ENCODE measurements at places on chromosomes 7 and 10. TPM values are rescaled to one million over a fixed set of nuclear protein-coding genes. Genes with fewer than 3 reads are reported as not detected.

DNA sequence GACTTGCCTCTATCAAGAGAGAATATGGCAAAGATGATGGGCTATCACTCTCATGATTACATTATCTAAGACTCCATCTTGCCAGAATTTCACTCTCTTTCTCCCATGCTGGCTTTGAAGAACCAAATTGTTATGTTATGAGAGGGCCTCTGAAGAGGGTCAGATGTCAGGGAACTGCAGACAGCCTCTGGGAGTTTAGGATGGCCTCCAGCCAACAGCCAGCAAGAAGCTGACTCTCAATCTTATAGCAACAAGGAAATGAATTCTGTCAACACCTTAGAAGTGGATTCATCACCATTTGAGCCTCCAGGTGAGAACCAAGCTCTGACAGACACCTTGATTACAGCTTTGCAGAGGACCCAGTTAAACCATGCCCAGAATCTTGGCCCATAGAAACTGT, 33.6 kb downstream of the ZNF22 start:
- DNase-seq = no peak

Gene MBL2
- 0.04 TPM for polyA plus RNA-seq

GRCh38 chr10:72124989-72125388, 36.6 kb upstream of the SPOCK2 start:
- DNase-seq = no peak

DNA sequence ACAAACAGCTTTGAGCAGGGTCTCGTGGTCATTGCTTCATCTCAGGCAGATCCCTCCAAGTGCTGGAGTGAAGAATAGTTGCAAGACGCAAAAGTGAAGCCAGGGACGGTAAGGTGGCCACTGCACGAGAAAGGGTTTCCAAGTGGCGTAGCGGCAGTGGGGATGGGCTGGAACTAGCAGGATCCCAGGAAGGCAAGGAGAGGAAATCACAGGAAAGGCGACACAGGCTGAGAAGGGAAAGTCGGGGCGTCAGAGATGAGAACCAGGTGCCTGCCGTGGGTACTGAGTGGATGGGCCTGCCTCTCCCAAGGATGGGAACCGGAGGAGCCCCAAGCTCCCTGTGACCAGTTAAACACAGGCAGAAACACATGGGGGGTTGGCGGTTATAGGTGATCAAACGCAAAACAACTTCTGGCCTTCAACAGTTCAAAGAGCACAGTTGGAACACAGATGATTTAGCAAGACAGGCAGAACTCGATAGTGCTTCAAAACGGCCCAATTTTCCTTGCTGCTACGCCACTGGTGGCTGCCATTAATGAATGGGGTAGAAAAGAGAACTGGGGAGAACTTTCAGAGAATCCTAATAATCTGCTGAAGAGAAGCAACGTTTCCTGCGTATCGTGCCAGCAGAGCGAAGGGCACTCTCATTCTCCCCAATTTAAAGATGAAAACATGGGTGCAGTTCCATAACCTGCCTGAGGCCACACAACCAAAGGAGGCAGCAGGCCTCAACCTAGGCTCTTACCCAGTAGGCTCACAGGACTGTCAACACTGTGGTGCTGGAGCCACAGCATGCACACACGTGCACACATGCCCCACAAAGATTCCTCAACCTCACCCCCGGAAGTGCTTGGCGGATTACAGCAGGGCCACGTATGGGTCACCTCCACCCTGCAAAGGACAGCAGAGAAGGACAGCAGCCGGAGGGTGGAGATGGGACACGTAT, 61.9 kb downstream of the MAD1L1 start:
- no peak for DNase-seq

Gene TWIST1
- polyA plus RNA-seq = 1.9 TPM

Gene PRSS2
- polyA plus RNA-seq = 4.4 TPM

DNA sequence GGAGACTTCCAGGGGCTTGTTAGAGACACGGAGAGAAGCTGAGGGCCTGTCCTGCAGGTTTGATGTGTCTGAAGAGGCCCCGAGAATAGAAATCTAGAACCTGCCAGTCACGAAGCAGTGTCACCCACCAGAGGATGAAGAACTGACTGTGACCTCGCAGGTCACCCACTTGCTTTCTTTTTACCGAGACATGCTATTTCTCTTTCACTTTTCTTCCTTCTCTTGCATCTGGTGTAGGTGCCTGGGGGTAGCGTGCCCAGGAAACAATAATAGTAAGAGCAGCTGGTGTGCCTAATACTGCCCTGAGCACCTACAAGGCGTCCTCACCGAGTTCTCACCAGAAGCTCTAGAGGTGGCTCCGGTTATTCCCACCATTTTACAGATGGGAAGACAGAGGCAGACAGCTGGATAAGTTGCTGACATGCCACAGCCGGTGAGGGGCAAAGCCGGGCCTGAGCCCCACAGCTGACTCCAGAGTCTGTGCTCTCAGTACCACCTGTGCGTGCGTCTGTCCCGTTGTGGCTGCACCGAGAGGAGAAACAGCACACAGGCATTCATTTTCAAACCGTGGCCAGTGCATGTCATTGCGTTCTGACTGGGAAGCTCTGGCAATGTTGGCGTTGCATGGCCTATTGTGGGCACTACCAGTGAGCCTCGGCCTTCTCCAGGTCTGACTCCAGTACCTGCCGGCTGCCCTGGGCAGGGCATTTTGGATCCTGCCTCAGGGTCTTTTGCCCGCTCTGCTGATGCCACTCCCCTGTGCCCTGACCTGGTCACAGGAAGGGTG, 7.8 kb downstream of the CHST3 start:
- no peak for DNase-seq

DNA sequence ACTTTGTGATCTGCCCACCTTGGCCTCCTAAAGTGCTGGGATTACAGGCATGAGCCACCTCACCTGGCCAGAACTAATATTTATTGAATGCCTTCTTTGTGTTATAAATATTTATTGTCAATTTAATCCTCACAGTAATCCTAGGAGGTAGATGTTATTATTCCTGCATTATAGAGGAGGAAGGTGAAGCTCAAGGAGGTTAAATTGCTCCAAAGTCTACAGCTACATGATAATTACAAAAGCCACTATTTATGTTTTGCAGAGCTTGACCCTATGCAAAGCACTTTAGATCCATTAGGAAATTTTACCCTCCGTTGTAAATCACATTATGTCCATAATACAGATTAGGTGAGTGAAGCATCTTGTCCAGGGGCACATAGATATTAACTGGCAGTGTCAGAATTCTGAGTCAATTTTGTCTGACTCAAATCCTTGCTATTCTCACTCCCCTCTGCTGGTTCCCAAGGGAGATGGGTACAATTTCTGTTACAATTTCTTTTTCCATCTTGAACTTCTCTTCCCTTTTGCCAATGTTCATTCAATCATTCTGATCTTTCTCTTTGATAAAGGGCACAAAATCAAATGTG, 25.7 kb upstream of the CDK14 start:
- DNase-seq = no peak

Gene FOXP2
- polyA plus RNA-seq = 2.4 TPM

Gene CNNM1
- polyA plus RNA-seq = 1.8 TPM
